ENCODE measurements at places on chromosomes 4 and X.

DNA sequence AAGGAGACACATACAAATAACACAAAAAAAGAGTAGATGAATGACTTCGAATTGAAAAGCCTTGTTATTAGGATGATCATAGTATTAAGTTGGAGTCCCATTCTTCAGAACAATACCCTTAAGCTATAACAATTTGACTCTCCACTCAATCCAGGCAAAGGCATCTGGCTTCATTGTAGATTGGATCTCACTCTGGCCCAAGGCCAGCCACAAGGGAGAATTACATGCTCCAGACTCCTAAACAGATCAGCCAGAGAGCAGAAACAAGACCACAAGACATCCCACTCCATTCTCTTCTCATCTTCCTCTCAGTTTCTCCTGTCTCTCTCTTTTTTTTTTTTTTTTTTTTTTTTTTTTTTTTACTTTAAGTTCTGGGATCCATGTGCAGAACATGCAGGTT lies 213.9 kb downstream of the DHX15 start:
- DNase-seq = no peak

DNA sequence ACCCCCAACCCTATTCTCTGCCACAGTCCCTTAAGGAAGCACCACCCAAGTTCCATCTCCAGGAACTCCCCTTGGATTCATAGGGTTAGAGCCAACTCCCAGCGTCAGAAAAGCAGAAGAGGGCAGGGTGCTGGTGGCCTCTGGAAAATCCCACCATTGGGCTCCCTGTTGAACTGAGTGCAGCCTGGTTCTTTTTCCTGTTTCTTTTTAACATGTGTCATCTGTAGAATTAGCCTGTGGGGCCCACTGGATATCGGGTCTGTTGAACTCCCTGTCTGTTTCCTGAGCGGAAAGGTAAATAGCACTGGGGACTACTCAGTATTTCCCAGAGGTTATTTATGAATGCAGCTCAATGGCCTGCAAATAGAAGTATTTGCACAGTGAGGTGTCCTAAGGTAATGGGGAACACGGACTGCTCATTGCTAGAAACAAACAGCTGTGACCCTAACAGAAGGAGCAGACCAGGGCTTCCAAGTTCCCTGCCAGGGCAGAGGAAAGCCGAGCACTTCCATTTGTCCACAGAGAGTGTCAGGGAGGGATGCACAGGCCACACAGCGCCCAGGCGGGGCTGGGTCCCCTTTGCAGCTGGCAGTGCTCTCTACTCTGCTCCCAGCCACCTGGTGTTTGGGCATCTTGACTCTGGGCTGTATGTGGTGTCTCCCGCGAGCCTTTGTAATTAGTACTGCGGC lies 102.6 kb downstream of the FHDC1 start:
- no peak for DNase-seq

DNA sequence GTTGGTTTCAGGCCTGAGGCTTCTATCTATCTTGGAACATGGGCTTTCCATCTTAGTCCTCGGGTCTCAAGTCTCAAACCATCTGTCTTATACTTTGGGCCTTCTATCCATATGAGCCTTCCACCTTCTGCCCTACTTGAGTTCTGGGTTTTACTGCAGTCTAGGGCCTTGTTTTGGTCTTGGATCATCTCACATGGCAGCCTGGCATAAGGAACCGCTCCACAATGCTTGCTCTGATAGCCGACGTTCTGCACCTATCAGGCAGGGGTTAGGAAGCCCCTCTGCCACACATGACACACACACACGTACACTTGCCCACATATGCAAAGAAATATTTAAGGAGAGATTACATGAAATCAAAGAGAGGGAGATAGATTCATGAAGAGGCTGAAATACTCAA lies 264.0 kb downstream of the CHIC1 start:
- DNase-seq = no peak

DNA sequence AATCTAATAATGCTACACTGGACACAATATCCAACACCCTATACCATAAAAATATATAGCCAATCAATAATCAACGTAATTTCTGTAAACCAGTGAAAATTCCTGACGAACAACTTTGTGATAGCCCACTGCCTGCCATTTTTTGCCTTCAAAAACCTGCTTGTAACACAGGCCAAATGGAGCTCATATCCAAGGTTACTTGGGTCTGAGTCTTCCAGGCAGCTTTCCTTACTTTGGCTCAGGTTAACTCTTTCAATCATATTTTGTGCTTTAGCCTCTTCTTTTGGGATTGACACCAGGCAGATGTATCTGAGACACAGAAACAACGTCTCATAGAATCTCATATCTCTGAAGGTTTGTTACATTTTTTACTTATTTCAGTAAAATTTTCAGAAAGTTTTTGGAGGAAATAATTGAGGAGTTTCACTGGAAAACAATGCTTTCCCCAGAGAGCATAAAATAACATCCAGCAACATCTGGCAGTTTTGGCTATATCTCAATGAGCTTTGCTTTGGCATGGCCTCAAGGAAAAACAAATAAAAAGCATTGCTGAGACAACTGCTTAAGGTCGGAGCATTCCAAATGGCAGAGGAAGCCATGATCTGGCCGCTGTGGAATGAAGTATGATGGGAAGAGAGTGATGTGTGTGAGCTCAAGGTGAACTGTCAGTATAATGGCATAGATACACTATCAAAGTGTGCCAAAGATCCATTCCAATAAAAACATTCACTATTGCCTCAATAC lies 162.9 kb upstream of the SPIN4 start:
- DNase-seq = no peak

- DNase-seq = no peak
These were observed 92.5 kb downstream of the FNIP2 start for GRCh38 chr4:158861281-158861680.

DNA sequence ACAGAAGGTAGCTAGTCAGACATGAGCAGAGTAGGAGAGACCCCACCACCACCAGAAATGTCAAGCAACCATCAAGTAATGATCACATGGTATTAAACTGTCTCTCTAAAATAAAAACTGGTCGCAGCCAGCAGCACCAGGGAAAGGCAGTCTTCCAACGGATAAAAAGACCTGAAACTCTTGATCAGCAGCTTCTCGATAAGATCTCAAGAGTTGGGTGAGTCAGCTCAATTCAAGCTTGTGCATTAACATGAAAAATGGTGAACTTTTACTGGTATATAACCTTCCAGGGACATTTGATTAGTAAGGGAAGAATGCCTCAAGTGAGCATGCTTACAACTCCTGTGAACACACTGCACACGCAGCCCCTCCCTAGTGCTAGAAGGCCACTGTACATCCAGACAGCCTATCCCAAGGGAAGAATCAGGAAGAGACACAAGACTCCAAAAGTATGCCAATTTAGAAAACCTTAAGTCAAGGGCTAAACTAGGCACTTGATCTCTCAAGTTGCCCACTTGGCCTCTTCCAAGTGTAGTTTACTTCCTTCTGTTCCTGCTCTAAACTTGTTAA lies 270.0 kb upstream of the GNPDA2 start:
- no peak for DNase-seq

DNA sequence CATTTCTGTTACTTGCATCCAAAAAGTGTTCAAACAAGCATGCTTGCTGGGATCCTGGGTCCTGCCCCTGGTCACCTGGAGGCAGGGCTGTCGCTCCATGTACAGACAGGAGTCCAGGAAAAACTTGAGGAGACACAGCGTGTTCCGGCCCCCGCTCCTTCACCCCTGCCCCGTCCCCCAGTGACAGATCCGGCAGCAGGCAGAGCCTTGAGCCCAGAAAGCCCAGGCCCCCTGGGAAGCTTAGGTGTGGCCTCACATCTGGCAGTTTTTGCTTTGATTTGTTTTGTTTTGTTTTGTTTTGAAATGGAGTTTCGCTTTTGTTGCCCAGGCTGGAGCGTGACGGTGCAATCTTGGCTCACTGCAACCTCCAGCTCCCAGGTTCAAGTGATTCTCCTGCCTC lies 67.0 kb downstream of the TRMT44 start:
- no peak for DNase-seq

- no peak for DNase-seq
These were observed 825.4 kb downstream of the PCDH18 start for GRCh38 chr4:136706942-136707341.

DNA sequence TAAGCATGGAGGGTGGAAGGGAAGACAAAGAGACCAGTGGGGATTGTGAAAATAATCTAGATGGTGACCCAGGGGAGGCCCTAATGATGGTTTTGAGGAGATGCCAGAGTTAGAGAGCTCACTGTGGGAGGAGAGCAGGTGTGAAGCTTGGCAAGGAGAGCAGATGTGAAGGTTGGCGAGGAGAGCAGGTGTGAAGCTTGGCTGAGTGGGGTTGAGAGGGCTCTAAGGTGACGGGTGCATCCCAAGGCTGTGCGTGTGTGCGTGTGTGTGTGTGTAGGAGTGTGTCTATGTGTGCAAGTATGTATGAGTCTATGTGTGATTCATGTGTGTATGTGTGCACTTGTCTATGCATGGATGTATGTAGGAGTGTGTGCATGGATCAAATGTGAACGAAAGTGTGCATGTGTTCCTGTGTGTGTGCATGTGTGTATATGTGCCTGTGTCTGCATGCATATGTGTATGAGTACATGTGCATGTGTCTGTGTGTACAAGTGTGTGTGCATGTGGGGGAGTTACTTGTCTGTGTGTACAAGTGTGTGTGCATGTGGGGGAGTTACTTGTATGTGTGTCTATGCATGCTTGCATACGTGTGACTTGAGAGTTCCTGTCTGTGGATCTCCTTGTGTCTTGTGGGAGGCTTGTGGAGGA lies 72.0 kb downstream of the EVC start:
- DNase-seq = no peak

- no peak for DNase-seq
These were observed 908 bp upstream of the TLR6 start for GRCh38 chr4:38857354-38858096.

DNA sequence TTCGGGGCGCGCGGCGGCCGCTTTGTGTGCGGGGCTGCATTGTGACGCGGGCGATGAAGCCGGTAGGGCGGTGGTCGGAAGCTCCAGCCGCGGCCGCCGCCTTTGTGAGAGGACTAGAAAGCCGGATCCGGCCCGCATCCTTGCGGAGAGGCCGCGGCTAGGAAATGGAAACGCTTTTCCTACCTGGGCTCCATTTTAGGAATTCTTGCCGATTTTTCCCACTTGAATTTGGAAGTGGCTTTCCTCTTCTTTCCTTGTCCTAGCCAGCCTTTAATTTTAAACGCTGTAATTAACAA lies 708 bp downstream of the TMSB4X start:
- DNase-seq = no peak

- no peak for DNase-seq
These were observed 33.2 kb upstream of the PLAC1 start for GRCh38 chrX:134691453-134691852.

DNA sequence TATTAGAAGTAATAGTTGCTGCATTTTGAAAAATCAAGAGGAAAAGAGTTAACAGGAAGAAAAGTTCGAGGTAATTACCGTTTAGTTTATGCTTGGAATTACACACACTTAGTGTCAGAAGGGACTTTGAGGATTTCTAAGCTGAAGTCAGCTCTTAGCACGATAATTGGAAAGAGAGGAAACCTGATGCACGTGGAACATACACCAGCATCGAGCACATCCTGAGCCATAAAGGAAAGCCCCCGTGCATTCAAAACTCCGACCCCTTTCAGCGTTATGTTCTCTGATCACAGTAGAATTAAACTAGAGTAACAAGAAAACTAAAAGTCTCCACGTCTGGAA lies 400 bp upstream of the PAQR3 start:
- no peak for DNase-seq

- no peak for DNase-seq
These were observed 172.5 kb downstream of the SH2D1A start for GRCh38 chrX:124518885-124519284.

DNA sequence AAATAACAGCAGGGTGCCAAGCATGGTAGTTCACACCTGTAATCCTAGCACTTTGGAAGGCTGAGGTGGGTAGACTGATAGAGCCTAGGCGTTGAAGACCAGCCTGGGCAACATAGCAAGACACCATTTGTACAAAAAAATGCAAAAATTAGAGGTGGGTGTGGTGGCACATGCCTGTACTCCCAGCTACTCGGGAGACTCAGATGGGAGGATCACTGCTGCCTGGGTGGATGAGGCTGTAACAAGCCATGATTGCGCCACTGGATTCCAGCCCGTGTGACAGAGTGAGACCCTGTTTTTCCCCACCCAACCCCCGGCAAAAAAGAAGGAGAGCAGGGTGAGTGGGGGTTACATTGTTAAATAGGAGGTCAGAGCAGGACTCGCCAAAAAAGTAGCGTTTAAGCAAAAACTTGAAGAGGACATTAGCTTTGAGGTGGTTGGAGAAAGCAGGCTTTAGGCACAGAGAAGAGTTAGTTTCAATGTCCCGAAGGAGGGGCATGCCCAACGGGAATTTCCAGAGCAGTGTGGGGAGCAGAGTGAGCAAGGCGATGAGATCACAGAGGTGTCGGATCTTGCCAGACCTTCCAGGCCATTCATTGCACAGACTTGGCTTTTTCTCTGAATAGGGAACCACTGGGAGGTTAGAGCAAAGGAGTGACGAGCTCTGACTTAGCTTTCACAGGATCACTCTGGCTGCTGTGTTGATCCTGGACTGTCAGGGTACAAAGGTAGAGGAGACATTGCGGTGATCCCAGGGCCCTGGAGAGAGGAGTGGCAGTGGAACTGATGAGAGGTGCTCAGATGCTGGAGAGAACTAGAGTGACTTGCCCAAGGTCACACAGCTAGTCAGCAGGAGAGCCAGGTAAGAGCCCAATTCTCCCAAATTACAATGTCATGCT lies 70.6 kb downstream of the TRAPPC11 start:
- DNase-seq = no peak

GRCh38 chrX:109199726-109200125 lies 282.2 kb downstream of the GUCY2F start:
- no peak for DNase-seq

DNA sequence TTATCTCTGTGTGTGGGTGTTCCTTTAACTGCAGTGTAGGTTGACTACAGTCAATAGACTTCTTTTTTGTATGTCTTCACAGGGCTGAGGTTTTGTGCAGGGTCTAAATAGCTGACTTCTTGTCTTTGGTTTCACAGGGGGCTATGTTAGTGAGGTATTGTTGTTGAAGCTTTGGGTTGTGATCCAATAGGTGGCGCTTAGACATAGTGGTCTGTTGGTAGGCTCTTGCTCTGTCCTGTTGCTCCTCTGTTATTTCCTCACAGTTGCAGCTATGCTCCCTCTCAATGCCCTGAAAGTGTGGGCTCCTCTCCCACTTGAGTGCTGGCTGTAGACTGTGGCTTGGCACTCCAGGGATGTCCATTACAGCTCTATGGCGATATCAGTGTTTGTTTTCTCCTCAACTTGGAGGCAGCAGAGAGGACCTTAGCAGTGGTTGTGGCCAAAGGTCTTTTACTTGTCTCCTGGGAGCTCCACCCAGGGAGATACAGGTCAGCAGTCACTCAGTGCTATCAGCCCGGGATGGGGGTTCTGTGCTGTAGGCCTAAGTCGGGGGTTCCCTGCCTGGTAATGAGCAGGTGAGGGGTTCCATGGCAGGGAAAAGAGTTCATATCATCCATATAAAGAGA lies 14.0 kb downstream of the POF1B start:
- no peak for DNase-seq

GRCh38 chr4:110840221-110840654 lies 217.4 kb upstream of the PITX2 start:
- no peak for DNase-seq

DNA sequence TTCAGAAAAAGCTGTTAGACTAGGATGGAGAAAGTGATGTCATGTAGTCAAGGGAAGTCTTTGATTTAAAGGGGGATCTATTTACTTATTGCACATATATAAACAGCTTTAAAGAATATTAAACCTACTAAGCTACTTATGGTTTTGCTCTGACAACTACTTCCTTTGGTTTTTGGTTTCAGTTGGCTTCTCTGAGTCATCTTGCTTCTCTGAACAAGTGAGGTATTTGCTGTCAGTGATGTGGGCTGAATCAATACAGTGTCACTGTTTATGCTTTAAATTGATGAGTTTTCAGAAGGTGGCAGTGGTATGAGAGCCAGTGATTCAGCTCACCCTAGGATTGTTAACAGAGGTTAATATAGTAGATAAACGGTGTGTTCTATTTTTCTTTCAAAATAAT lies 75.1 kb downstream of the CEP44 start:
- DNase-seq = no peak
